Fibroblast of skin of scalp (primary cell): ENCODE measurements at places on chromosomes 12 and 14.

DNA sequence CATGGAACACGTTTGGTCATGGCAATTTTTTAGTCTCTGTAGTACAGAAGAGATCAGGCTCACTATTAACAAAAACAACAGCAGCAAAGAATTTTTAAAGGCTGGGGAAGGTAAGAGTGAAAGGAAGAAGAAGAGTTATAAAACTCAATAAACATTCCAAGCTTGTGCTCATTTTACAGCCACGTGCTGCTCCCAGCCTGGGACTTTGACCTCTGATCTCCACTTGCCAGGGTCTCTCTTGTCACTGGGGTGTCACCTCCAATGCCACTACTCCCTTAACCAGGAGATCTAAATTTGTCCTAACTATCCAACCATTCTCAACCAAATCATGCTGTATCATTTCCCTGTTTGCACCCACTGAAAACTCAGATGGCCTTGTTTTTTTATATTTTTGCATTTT, 605.1 kb downstream of the VRK1 start:
- DNase-seq: no peak

- no peak for DNase-seq
Measured at GRCh38 chr12:92065639-92066038, 80.0 kb downstream of the BTG1 start.

- DNase-seq: no peak
Measured at GRCh38 chr14:80942191-80942600, 658 bp upstream of the CEP128 start.

DNA sequence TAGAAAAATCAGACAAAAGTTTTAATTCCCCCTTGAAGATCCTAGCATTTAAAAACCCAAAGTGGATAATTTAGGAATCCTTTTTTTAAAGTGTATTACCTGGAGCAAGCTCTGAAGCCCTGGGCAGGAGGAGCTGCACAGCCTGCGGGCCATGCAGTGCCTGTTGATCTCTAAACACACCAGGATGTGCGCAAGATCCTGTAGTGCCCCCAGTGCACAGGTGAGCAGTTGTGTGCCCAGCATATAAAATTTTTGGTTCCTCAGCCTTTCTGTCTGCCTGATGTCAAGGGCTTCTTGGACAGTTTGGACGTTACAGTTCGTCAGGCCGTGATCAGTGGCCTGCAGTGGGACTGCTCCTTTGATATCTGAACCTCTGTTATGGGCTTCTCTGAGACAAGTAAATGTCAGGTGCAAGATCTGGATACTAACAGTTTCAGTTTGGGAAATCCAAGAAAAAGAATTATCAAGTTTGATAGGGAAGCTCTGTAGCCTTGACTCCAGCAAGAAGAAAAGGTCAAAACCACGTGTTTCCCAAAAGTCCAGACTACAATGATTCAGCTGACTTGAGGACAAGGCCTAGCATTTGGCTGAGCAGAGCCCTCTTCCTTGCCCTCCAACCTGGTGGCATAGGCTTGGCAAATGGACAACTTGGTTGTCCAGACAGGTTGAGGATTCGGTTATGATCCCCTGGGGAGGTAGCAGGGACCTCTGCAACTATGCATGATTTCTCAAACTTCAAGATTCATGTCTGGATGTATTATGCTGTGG, 1.0 kb downstream of the ATXN7L3B start:
- DNase-seq: no peak

DNA sequence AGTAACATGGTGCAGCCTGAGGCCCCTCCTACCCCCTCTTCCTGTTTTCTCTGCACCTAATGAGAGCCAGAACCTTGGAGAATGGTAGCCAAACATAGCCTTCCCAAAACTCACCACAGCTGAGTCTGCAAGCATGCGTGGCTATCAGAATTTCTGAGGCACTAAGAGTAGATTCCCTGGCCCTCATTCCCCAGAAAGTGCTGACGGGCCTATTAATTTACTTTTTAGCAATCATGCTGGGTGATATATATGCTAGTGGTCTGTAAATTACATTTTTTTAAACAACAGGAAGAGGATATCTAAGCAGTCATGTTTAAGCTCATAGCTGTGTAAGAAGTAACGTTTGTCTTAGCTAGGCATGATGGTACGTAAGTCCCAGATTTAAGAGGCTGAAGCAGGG, 30.4 kb downstream of the KANSL2 start:
- no peak for DNase-seq

DNA sequence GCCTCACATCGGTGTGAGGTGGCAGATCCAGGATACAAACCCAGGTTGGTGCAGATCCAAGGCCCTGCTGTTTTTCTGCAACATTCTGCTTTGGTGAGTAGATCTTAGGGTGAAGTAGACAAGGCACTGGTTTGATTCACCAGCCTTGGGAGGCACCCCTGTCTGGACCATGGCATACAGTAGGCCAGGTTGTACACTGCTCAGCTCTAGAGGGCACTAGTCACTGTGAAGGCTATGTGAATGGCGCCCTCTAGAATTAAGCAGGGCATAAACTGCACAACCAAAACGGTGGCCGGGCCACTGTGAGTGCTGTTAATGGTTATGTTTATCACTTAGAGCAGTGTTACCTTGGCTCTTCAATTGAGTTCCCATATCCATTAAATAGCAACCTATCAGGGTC, 280.6 kb upstream of the PWP1 start:
- peak; percentile 37 for DNase-seq

- DNase-seq: peak; percentile 51
Measured at GRCh38 chr14:22492622-22493542, 96.1 kb downstream of the DAD1 start.

DNA sequence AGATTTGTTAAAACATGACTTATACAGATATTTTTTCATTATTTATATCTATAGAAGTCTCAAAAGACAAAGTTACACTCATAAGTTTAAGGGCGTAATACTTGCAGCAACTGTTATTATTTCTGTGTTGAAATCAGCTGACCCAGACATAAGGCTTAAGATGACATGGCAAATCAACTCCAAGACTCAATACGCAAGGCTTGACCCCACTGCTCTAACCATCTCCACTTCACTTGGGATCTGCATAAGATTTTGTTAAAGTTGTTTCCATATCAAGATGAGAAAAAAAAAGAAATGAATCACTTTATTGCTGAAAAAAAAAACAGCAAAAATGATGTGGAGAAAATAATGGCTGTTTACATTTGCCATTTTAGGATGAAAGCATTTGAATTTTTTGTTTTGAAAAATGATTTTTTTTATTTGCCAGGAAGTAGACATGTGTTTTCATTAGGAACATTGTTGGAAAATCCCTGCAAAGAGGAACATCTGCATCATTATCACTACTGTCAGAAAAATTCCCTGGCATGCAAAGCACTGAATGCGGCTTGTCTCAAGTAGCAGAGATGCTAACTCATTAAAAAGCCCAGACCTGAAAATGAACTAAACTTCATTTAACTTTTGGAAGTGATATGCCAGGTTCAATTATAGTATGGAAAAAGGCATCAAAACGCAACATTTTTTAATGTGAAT, 73.5 kb downstream of the LIN7A start:
- peak; percentile 47 for DNase-seq

DNA sequence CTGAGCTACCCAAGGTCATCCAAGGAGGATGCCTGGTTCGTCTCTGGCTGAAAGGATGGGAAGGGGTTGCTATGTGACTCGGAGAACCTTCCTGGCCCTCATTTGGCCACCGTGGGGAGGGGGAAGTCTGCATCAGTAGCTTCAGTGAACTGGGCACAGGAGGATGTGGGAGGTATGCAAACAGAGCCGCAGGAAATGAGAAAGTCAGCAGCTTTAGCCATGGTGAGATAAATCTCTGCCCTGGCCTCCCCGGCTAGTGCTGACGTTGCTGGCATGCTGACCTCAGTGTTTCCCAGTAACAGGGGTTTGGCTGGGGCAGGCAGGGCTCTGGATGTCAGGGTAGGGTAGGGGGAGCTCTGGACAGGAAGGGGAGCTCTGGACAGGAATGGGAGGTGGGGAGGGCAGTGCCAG, 2.3 kb upstream of the CEBPE start:
- no peak for DNase-seq

GRCh38 chr12:8527250-8528130, 13.2 kb downstream of the CLEC4E start:
- no peak for DNase-seq

DNA sequence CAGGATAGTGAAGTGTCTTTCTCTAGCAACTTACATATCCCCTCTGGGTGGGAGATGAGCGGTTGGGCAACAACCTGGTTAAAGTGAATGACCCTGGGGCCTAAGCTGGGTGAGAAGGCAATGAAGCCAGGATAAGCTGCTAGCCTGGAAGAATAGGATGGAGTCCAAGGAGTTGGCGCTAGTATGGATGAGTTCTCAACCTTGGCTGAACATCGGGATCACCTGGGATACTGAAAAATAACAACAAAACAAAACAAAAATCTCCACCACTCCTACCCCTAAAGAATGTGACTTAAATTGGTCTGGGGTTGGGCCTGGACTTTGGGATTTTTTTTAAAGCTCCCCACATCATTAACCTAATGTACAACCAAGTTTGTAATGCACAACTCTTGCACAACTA, 4.8 kb upstream of the RPS6KA5 start:
- DNase-seq: no peak

- DNase-seq: no peak
Measured at GRCh38 chr12:85390266-85390665, 110.2 kb downstream of the ALX1 start.

DNA sequence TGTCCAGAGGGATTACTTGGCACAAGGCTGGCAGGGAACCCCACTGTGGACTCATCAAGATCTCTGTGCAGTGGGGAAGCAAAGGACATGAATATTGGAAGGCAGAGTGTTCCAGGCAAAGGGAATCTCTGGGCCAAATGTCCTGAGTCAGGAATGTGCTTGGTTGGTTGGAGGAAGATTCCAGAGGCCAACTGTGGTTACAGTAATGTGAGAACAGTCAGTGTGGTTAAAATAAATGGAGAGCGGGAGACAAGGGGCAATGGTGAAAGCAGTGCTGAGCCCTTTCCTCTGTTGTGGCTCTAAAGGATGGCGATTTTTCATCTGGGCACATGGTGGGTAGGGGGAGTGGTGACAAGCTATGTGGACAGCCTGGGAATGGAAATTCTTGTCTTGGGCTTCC, 948.2 kb downstream of the BCL11B start:
- DNase-seq: peak; percentile 31

- no peak for DNase-seq
Measured at GRCh38 chr12:55226523-55226922, 5.7 kb downstream of the OR10A7 start.

- DNase-seq: peak; percentile 63
Measured at GRCh38 chr14:64632056-64632455, 72.2 kb upstream of the PLEKHG3 start.

- no peak for DNase-seq
Measured at GRCh38 chr12:118160536-118160935, 24.6 kb downstream of the PEBP1 start.

- peak; percentile 25 for DNase-seq
Measured at GRCh38 chr12:26056335-26056734, 68.5 kb downstream of the BHLHE41 start.

GRCh38 chr14:59305836-59306555, 117.5 kb downstream of the DAAM1 start:
- DNase-seq: peak; percentile 85

- no peak for DNase-seq
Measured at GRCh38 chr14:102565331-102565887, 27.0 kb upstream of the RCOR1 start.

DNA sequence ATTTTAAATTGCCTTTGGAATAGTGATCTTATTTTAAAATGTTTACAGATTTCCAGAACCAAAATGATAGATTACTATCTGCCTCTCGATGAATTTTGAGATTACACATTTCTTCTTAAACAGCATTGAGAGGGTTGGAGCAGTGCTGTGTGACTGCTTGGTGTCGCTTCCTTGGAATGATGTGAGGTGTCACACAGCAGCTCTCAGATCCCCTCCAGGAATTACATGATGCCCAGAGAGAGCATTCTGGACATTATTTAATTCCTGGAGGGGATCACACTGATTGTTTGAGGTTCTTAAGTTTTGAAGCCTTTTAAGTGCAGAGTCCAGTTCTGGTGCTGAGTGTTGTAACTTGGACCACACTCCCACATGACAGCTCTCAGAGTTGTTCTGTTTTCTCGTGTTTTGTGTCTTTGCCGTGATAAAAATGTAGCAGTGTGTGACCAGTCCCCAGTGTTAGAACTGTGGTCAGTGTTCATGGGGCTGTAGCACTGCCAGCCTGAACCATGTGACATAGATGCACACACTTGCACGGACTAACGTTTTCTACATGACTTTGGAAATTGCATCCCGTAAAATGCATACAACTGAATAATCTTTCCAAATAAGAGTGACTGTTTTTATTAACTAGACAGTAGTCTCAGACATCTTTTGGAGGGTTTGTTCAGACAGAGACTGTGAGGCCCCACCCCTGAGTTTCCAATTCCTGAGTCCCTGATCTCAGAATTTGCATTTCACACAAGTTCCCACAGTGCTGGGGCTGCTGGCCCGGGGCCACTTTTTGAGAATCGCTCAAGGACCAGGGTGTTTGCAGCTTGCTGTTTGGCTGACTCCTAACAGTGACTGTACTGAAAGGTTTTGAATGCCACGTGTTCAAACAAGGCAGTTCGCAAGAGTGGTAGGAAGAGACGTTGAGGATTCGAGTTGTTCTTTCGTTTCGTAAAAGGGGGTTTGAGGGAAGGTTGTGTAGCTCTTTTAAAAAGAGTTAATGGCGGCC, 26.0 kb downstream of the XRCC3 start:
- DNase-seq: no peak

DNA sequence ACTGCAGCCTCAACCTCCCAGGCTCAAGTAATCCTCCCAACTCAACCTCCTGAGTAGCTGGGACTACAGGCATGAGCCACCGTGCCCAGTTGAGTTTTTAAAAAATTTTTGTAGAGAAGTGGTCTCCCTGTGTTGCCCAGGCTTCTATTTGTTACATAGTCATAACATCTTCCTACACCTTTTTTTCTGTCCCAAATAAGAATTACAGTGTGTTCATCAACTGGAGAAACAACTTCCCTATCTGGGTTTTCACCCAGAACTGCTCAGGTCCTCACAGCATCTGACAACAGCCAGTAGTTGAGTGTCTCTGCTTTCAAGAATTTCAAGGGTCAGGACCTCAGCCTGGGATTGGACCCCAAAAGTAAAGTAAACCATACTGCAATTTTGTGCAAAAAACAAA, 235.2 kb upstream of the AMIGO2 start:
- DNase-seq: no peak

DNA sequence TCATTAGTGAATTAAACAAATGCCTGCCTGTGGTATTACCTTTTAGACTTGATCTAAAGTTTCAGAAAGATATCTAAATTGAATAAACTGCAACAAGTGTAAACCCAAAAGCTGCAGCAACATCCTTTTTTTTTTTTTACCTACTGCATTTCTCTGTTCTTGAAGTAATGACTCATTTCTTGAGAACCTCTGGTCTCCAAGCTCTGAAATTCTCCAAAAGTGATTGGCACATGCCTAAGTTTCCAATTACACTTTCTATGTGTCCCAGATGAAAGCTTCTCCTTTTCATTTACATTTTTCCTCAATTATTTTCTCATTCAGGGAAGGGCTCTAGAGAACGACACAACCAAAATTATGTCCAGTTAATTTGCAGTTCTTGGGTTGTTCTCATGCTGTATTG, 435.2 kb upstream of the DCN start:
- no peak for DNase-seq
